ENCODE measurements at places on chromosomes 2 and 18. TPM values are rescaled to one million over a fixed set of nuclear protein-coding genes. Genes with fewer than 3 reads are reported as not detected.

GRCh38 chr2:133600266-133600928 lies 32.1 kb upstream of the NCKAP5 start:
- DNase-seq, result no peak

DNA sequence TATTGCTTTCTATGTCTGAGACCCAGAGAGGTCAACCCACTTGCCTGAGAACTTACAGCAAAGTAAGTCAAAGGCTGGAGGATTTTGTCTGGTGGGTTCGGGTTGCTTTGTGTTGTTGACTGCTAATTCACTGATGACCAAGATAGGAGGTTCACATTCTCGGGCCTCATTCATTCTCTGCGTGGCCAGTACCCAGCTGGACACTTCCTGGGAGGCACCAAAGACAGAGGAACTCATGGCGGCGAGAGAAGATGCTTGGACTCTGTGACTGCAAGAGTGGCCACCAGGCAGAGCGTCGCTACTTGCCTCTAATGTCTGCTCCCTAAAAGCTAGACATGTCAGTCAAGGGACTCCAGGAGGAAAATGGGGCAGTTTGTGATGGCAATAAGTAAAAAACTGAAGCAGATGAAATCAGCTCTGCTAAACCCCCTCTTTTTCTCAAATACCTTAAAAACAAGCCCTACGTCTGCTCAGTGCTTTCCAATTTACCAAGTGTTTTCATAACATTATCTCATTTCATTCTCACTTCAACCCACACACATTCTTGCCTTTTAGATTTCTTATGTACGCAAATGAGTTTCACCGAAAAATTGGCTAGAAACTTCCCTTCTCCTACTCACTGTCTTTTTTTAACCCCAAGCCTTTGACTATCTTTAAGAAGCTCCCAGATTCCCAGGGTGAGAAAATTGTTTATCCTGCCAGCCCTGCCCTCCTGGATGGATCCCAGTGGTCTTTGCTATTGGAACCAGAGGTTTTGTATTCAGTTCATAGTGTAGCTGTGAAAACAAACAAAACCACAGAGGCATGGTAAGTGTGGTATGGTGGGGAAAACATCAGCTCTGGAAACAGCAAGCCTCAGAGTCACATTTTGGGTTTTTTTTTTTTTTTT lies 4.9 kb upstream of the LBH start:
- DNase-seq, result no peak

GRCh38 chr2:6068429-6068828 lies 376.2 kb downstream of the SOX11 start:
- no peak for DNase-seq

DNA sequence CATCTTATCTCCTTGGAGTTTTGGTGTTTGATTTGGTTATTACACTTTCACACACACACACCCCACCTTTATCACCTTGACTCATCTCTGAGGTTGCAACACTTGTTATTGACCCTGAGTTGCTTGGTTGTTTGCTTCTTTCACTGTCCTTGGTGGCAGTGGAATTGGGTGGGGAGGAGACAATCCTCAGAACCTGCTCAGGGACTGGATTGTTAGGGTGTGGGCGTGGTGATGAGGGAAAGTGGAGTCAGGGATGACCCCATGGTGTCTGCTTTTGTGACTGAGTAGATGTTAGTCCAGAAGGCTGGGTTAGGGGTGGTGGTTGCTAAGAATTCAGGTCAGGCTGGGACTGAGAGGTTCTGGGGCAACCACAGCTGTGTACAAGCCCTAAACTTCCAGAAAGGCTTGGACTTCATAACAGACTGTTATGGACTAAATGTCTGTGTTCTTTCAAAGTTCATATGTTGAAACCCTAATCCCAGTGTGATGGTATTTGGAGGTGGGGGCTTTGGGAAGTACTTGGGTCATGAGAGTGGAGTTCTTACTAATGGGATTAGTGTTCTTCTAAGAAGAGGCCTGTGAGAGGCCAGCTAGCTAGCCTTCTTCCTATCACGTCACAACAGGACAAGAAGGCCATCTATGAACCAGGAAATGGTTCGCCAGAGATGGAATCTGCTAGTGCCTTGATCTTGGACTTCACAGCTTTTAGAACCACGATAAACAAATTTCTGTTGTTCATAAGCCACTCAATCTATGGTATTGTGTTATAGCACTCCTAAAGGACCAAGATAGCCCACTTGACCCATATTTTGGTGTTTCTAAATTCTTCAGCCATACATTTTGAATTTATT lies 3.4 kb upstream of the DIS3L2 start:
- DNase-seq, result no peak

GRCh38 chr2:236545814-236546480 lies 23.7 kb upstream of the ACKR3 start:
- DNase-seq, result no peak

GRCh38 chr2:71792926-71793761 lies 339.8 kb downstream of the DYSF start:
- DNase-seq, result no peak

DNA sequence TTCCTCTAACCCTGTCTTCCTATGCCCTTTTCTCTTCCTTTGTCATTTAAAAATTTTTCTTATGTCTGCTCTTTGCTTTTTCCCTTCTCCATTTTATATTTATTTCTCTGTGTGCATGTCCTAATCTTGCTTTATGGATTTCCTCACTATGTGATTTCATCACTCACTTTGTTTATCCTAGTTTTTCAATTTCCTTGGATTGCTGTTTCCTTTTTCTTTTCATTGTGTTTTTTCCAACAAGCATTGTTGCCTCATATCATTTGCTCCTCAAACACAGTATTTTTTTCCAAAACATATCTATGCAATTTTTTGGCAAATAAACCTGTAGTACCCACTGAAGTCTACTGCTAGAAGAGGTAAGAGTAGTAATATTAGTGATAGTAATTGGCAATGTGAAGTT lies 67.4 kb upstream of the PNPT1 start:
- no peak for DNase-seq

GRCh38 chr2:127558911-127559310 lies 23.4 kb downstream of the MYO7B start:
- DNase-seq, result no peak

- DNase-seq, result no peak
Measured at GRCh38 chr2:162297925-162298552, 20.4 kb downstream of the IFIH1 start.

DNA sequence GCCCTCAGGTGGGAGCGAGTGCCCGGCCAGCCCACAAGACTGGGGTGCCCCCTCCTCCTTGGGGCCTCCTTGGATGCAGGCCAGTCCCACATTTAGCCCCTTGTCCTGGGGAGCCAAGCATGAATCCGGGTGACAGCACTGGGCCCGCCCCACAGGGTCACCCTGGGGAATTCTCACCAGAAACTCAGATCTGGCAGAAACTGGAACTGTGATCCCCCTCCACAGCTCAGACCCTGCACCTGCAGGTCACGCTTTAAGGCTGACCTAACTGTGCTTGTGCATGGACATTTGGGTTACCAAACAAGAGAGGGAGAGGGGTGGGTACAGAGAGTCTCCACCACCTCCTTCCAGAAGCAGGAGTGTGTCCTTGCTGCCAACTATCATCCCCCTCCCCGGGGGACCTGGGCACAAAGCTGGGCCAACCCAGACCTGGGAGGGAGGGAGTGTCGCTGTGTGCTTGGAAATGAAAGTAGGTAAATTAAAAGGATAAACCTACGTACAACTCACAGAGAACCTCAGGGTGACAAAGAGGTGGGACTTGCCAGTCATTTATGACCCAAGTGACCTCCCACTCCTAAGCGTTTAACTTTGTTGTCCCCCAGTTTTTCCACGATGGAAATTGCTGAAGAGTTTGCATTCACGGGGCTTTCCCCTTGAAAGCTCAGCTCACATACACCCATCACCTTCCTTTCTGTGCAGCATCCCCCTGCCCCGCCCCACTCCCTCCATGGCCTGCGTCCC lies 9.1 kb downstream of the ITM2C start:
- no peak for DNase-seq

DNA sequence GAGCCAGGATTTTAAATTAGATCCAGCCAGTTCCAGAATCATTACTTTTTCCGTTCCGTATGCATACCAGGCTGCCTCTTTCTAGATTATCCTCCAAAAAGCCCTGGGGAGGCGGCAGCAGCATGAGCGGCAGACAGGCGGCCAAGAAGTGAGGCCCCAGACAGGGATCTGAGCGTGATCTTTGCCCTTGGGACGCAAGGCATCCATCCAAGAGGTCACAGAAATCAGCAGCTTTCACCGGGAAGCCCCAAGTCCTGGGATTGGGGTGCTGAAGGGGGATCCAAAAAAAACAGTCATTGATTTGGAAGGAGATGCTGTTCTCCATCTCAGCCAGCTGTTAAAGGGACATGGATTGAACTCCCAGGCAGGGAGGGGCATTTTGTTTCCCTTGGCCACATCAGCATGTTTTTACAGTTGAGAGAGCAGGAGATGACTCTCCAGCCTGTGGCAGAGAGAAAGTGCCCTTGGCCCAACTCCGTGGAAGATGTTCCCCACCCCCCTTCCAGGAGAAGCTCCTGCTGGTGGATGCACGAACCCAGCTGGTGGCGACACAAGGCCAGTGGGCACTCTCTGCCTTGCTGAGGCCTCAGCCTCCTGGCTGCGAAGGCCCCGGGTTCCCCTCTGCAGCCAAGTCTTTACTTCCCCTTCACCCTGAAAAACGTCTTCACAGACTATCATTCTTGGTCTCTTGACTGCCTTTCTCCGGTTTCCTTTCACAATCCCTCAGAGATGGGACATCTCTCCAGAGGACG lies 265.6 kb downstream of the ANAPC1 start:
- no peak for DNase-seq

- DNase-seq, result peak; percentile 29
Measured at GRCh38 chr2:240130393-240131195, 5.5 kb downstream of the COPS9 start.

DNA sequence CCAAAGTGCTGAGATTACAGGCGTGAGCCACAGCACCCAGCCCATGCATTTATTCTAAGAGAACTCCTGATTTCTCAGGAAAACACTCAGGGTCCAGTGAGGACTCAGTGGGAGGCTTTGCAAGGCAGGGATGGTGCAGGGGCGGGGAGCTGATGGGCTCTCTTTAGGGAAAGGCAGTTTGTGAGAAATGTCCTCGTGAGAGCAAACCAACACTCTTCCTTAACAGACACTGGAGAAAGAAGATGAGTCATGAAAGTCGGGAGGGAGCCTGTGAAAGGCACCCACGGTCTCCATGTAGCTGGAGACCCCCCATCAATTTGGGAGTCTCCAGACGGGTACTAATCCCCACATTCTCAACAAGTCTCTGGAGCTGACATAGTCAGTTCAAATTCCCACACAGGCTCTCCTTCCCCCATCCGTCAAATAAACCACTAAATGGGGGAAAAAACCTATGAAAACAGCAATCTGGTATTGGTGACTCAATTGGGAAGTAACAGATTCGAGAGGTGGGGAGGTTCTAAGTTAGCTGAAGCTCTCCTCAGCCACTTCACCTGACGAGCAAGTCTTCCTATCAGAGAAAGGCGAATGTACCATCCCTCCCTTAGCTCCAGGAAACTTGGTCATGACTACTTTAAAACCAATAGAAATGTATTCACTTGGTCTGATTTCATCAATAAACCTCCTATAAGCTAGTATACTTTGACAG lies 11.0 kb upstream of the CREG2 start:
- no peak for DNase-seq

- DNase-seq, result no peak
Measured at GRCh38 chr2:217593732-217594131, 409.1 kb downstream of the TNS1 start.

DNA sequence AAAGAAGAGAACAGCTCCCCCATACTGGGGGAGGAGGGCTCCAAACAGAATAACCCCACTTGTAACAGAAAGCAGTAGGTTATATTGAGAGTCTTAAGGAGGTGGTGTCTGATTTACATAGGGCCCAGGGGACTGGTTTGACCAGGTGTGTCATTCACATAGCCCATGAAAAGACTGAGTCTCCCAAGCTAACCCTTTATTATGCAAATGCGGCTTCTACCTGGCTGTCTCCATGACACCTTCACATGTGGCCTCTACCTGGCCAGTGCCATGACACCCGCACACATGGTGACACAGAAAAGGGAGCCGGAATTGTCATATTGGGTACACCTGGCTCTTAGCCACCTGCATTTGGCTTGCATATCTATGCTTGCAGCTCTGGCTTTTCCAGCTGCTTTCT lies 1057.2 kb upstream of the PIK3C3 start:
- no peak for DNase-seq

DNA sequence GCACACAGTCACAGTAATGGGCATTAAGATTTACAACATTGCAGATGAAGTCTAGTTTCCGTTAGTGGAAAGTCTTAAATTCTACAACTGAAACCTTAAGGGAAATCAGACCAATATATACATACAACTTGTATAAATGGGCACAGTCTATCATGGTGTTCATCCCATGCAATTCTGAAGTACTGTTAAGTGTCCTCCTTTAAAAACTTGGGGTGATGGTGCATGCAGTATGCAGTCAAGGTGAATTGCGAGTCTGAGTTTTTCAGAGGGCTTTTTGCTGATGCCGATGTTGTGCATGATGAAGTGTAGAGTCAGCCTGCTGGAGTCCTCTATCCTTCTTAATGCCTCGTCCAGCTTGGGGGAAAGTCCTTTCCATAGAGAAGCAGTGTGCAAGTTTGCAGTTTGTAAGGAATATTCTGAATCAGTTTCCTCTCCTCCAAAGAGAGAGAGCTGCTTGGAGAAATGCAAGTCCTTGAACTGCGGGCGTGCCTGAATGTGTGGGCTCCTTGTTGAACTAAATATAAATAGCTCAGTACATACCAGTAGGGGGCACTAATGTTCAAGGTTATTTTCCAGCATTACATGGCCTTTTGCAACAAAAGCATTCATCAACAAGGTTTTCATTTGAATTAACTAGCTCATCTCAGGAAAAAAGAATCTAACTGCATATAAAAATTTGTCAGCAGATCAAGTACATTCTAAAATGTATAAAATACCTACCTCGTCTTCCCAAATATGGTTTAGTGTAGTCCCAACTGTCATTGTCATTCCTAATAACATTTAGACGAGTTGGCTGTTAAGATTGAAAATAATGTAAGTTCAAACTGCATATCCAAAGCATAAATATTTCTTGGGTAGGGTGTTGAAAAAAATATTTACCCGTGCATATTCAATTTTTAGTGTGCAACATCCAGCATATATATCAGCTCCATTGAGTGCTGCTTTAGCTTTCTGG lies 21.3 kb downstream of the HNRNPLL start:
- DNase-seq, result no peak

GRCh38 chr2:20353241-20353992 lies 2.8 kb upstream of the PUM2 start:
- DNase-seq, result no peak

DNA sequence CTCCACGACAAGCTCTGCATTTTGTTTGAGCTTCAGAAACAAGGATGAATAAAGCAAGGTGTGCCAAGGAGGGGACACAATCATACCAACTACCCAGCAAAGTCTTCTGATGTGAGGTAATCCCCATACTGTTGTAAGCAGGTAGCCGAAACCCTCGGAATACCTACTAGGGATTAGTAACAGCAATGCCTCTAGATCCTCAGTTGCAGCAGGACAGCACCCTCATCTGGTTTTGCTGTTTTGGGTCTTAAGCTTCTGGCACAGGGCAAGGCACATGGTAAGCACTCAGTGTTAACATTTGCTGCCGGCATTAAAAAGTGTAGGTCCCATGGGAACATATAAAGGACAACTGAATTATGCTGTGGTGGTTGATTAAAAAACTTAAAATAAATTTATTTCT lies 16.0 kb upstream of the LINC00305 start:
- DNase-seq, result no peak

- no peak for DNase-seq
Measured at GRCh38 chr2:98484652-98485452, 40.2 kb downstream of the INPP4A start.

SAG gene
- total RNA-seq, result not detected

MOGAT1 gene
- not detected for total RNA-seq

PLCD4 gene
- total RNA-seq, result 0.64 TPM

LYG1 gene
- 2.4 TPM for total RNA-seq

ALPI gene
- total RNA-seq, result not detected

TSPYL6 gene
- not detected for total RNA-seq

RNF125 gene
- 29.0 TPM for total RNA-seq

SLC35F6 gene
- total RNA-seq, result 19.7 TPM

HOXD13 gene
- total RNA-seq, result not detected

GRP gene
- not detected for total RNA-seq

Measured in activated naive CD8-positive, alpha-beta T cell treated with anti-CD3 and anti-CD28 coated beads, Interleukin-2, amount 10 ng/mL, durations not matched to agents 7 days and 5 days (primary cell).